ENCODE measurements at places on chromosomes 11 and 22. TPM values are rescaled to one million over a fixed set of nuclear protein-coding genes. Genes with fewer than 3 reads are reported as not detected.
A peak's percentile ranks its signal among the peaks of the same experiment; 100 is the strongest.

The LGALS12 gene
- total RNA-seq = not detected

DNA sequence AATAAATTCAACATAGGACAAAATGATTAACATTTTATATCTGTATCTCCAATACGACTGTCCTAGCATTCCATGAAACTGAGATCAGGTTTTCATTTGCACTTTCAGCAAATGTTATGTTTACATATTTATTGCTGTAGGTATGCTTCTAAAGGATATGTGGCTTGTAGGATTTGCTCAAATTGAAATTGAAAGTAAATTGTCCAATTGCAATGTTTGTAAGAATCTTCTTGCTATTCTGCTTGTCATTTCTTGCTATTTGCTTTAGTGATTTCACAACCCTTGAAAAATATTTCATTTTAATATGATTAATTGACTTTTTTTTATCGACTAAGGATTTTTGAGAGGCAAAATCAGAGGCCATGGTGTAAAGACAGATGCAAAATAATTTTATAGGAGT lies 904.2 kb upstream of the RAG2 start:
- H3K27ac ChIP-seq = no peak overlapping the region
- no peaks in the 10 kb centered on the region for H3K36me3 ChIP-seq
- H3K4me1 ChIP-seq = peaks cover 5% of the 10 kb centered on the region

DNA sequence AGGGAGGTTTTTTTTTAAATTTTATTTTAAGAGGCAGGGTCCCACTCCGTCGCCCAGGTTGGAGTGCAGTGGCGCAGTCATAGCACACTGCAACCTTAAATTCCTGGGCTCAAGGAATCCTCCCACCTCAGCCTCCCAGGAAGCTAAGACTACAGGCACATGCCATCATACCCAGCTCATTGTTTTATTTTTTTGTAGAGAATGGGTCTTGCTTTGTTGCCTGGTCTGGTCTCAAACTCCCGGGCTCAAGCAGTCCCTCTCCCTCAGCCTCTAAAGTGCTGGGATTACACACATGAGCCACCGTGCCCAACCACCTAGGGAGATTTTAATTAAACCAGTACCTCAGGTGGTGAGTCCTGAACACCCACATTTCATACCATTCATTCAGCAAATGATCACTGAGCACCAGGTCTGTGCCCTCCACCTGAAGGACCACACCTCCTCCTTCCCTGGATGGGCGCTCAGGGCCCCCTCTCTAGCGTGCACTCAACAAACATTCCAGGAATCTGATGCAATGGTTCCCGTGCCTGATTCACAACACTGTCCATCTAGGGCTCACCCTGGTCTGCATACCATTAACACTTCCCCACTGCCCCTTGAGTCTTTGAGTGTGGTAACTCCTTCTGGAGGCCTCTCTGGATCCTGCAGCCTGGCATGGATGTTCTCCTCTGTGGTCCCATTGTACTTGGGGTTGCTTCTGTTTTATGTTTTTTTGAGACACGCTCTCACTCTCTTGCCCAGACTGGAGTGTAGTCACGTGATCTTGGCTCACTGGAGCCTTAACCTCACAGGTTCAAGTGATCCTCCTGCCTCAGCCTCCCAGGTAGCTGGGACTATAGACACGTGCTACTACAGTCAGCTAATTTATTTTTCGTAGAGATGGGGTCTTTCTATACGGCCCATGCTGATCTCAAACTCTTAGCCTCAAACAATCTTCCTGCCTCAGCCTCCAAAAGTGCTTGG lies 9.6 kb upstream of the MYH9 start:
- H3K4me1 ChIP-seq = peaks cover 6% of the 10 kb centered on the region
- no peak overlapping the region for H3K4me3 ChIP-seq
- peak overlapping the region; percentile 23 for H3K27ac ChIP-seq

The E2F8 gene
- total RNA-seq = 5.2 TPM

The GLB1L3 gene
- total RNA-seq = not detected

DNA sequence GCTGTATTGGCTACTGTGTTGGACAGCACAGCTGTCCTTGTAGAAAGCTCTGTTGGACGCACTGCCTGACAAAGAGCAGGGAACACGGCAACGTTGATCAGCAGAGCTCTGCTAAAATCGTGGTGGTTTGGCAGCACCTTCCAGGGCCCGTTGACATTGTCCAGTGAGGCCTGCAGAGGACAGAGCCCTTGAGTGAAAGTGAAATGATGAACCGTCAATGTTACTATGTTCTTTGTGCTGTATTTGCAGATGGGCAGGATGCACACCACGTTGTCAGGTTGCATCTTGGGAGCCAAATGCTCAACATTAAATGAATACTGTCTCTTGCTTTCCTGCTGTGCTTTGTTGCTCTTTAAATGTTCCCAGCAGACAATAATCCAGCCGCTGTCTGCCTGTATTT lies 69.7 kb downstream of the NELL1 start:
- no peaks in the 10 kb centered on the region for H3K27me3 ChIP-seq
- DNase-seq = peak; percentile 14
- no peaks in the 10 kb centered on the region for H3K36me3 ChIP-seq

GRCh38 chr11:21552911-21553310 lies 640.0 kb upstream of the ANO5 start:
- DNase-seq = no peak
- no peaks in the 10 kb centered on the region for H3K4me1 ChIP-seq
- no peaks in the 10 kb centered on the region for H3K27me3 ChIP-seq
- no peak overlapping the region for H3K27ac ChIP-seq

The MPPED2 gene
- 19.9 TPM for total RNA-seq

The NLRX1 gene
- 24.7 TPM for total RNA-seq

The PVALB gene
- not detected for total RNA-seq

The PANX3 gene
- total RNA-seq = not detected

DNA sequence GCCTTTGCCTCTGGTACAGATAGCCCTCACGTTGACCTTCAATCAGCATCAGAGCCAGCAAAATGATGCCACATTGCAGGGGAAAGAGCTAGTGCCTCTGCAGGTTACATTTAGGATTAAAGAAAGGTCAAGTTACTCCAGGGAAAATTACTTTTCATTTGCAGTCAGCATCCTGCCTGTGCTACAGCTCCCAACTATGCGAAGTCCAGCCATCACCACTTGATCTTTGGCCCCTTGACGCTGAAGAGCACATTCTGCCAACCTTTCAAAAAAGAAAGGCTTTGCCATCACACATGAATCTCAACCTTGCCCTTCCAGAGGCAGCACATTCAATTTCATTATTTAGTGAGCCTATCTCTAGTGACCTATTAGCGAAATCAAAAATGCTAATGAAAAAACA lies 11.3 kb downstream of the FJX1 start:
- no peak for DNase-seq
- H3K4me3 ChIP-seq = no peak overlapping the region
- peaks cover 40% of the 10 kb centered on the region for H3K27me3 ChIP-seq

DNA sequence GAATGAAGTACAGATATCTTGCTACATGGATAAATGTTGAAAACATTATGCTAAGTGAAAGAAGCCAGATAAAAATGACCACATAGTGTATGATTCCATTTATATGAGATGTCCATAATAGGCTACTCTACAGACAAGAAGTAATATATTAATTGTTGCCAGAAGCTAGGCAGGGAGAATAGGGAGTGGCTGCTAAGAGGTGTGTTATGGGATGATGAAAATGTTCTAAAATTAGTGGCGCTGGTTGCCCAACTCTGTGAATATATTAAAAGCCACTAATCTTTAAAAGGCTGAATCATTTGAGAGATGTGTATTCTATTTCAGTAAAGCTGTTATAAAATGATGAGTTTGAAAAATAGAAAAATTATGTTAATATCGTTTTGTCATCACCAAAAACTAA lies 144.4 kb downstream of the NCAM1 start:
- DNase-seq = no peak
- no peak overlapping the region for H3K27ac ChIP-seq
- no peak overlapping the region for H3K4me3 ChIP-seq
- peaks cover 11% of the 10 kb centered on the region for H3K4me1 ChIP-seq
- no peaks in the 10 kb centered on the region for H3K36me3 ChIP-seq

The PRG2 gene
- not detected for total RNA-seq

GRCh38 chr11:122981388-122982264 lies at the start of gene BSX:
Gene BSX, minus strand, starts transcription at chr11:122981834. Its CDS starts 163 bp downstream, at chr11:122981671.
- peaks cover 99% of the 10 kb centered on the region for H3K27me3 ChIP-seq
- no peak within 1 kb of the TSS for H3K4me3 ChIP-seq
- H3K4me1 ChIP-seq = peaks cover 13% of the 10 kb centered on the region
- H3K27ac ChIP-seq = no peak within 1 kb of the TSS

GRCh38 chr11:84906995-84907394 lies 720.1 kb downstream of the DLG2 start:
- no peaks in the 10 kb centered on the region for H3K36me3 ChIP-seq
- no peak overlapping the region for H3K27ac ChIP-seq
- DNase-seq = no peak
- peaks cover 13% of the 10 kb centered on the region for H3K4me1 ChIP-seq
- no peak overlapping the region for H3K4me3 ChIP-seq
- no peaks in the 10 kb centered on the region for H3K27me3 ChIP-seq

The PGGHG gene
- total RNA-seq = 88.7 TPM

GRCh38 chr22:26135806-26136205 lies 33.5 kb upstream of the SEZ6L start:
- no peak for DNase-seq
- H3K4me3 ChIP-seq = no peak overlapping the region
- no peaks in the 10 kb centered on the region for H3K27me3 ChIP-seq

GRCh38 chr11:110242746-110243145 lies 53.7 kb downstream of the RDX start:
- no peaks in the 10 kb centered on the region for H3K27me3 ChIP-seq
- H3K36me3 ChIP-seq = peaks cover 51% of the 10 kb centered on the region
- H3K27ac ChIP-seq = no peak overlapping the region
- no peaks in the 10 kb centered on the region for H3K4me1 ChIP-seq
- DNase-seq = no peak
- H3K4me3 ChIP-seq = no peak overlapping the region

GRCh38 chr11:70398834-70399680 lies 728 bp downstream of the CTTN start:
- no peaks in the 10 kb centered on the region for H3K27me3 ChIP-seq
- H3K27ac ChIP-seq = peak overlapping the region; percentile 92
- H3K36me3 ChIP-seq = no peaks in the 10 kb centered on the region
- no peak for DNase-seq

DNA sequence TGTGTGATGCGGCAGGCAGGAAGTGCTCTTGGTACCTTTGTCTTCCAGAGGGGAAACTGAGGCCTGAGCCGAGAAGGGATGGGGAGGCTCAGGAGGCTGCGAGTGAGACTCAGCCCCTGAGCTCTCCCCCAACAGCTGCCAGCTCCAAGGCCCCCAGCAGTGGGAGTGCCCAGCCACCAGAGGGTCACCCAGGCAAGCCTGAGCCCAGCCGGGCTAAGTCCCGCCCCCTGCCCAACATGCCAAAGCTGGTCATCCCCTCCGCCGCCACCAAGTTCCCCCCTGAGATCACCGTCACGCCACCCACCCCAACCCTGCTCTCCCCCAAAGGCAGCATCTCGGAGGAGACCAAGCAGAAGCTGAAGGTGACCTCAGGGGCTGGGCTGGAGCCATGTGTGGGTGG lies 3.8 kb upstream of the SUSD2 start:
- no peak for DNase-seq
- H3K4me3 ChIP-seq = no peak overlapping the region
- H3K27me3 ChIP-seq = no peaks in the 10 kb centered on the region
- no peak overlapping the region for H3K27ac ChIP-seq
- peaks cover 9% of the 10 kb centered on the region for H3K36me3 ChIP-seq

The TEX12 gene
- not detected for total RNA-seq

DNA sequence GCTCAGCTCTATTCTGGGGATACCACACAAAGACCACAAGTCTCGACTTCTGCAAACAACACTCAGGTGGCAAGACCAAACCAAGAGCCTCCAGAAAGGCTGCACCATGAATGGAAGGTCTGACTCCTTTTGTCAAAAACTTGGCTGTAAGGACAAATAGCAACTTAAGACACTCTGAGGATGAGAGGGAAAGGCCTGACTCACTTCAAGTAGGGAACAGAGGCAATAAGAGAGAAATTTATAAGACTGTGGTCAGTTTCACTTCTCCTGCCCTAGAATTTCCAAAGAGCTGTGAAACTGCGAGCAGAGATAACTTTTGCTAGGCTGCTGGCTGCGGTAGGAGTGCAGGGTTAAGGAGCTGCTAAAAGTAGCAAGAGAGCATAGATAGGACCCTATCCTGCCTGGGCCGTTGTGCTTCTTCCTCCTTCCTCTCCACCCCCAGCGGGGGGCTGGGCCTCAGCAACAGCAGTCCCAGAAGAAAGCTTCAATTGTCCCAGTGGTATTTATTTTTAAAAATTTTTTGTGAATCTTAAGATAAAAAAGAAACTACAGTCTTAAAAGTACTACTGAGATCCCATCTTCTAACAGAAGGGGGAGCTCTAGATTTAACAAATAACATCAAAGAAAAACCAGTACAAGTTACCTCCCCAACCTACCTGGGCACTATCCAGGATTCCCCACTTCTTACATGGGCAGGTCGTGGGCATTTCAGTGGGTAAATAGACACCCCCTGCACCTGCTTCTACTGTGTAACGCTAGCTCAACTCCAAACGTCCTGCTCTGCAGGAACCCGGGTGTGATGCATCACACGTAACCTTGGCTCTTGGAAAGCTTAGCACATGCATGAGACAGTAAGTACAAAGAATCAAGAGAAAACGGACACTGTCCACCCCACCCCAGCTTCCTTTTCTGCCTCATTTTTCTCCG lies 66.4 kb downstream of the SGSM3 start:
- DNase-seq = peak; percentile 57
- H3K27me3 ChIP-seq = no peaks in the 10 kb centered on the region
- H3K36me3 ChIP-seq = no peaks in the 10 kb centered on the region
- peaks cover 27% of the 10 kb centered on the region for H3K4me1 ChIP-seq
- H3K27ac ChIP-seq = peak overlapping the region; percentile 88

DNA sequence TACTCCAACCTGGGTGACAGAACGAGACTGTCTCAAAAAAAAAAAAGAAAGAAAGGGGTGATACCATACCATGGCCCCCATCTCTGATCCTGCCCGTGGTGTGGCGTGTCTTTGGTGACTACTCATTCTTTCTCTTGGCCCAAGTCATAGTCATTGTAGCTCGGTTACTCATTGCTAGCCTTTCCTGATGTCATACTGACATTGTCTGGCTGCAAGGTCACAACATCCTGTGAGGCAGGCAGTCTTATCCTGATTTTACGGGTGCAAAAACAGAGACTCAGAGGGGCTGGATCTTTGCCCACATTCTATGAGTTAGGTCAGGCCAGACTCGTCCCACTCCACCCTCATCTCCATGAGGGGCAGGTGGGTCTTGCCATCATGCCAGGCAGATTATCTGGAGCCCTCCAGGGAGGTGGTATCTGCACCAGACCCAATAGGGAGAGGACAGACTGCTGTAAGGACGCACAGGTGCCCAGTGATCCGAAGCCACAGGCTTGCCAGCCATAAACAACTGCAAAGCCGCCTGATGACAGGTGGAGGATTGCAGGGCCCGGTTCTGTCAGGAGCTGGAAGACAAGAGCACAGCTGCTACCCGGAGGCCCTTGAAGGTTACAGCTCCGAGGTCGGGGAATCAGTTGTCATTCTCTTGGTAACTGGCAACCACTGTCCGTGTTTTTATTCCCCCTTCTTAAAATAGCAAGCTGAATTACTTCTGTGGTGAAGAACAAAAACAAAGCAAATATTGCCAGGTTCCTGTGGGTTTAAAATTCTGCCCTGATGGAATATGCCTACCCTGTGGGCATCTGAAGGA lies 13.8 kb downstream of the TOM1 start:
- no peaks in the 10 kb centered on the region for H3K27me3 ChIP-seq
- peak; percentile 55 for DNase-seq
- peak overlapping the region; percentile 87 for H3K27ac ChIP-seq
- H3K36me3 ChIP-seq = peaks cover 3% of the 10 kb centered on the region
